Fibroblast of the aortic adventitia (primary cell): ENCODE measurements at places on chromosomes 1 and 21.
A peak's percentile ranks its signal among the peaks of the same experiment; 100 is the strongest.

GRCh38 chr1:87117761-87118368, 203.4 kb downstream of the HS2ST1 start:
- DNase-seq = peak; percentile 21

- DNase-seq = no peak
Measured at GRCh38 chr1:17688217-17688810, 66.8 kb upstream of the ACTL8 start.

DNA sequence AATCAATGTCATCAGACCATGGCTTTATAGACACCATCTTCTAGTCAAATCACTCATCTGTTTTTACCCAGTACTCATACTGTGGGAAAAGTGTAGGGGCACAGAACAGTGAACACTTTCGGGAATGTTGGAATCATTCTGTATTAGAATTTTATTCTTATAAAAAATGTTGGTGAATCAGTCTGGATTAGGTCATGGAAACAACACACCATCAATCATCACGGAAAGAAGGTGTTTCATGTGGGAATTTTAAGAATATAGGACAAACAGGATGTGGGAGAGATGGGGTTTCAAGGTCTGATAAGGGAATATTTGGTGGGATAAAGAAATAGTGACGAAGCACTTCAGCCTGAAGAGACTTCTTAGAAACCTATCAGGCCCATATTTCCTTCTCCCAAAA, 17.3 kb downstream of the GBP1 start:
- DNase-seq = peak; percentile 71

GRCh38 chr1:199010492-199010891, 371.7 kb downstream of the PTPRC start:
- no peak for DNase-seq

DNA sequence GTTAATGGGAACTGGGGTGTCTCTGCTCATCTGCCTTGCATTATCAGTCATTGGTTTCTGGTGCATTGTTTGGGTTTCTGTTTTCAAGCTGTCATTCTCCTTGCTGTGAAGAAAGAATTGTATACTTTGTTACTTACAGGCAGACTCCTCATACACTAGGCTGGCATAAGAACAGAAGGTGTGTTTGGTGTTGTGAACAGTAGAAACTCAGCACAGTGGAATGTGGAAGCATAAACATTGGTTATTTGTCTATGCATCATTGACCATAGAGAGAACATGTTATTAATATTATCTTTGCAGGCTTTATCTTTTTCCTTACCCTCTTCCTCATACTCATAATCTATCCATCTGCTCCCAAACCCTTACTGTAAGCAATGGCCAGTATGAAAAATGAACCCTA, 18.2 kb downstream of the C1orf87 start:
- DNase-seq = no peak

- DNase-seq = no peak
Measured at GRCh38 chr1:25066731-25067517, 136.8 kb upstream of the RUNX3 start.

DNA sequence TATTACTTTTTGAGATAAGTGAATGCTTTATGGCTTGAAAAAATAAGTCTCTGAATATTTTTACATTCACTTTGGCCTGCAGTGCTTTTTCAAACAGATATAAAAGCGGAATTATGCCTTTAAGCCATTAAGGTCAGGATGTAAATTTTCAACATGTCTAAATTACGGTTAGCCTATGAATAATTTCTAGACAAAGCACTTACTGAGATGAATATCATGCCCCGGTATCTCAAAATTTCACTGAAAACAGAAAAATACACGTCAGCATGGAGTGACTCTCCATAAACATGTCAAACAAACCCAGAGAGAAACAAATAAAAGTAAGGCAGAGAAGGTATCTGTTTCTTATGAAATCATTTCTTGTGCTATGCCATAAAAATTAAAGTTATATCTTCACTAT, 853.9 kb downstream of the KCNT2 start:
- DNase-seq = no peak

- no peak for DNase-seq
Measured at GRCh38 chr1:46577671-46578070, 26.2 kb upstream of the KNCN start.

DNA sequence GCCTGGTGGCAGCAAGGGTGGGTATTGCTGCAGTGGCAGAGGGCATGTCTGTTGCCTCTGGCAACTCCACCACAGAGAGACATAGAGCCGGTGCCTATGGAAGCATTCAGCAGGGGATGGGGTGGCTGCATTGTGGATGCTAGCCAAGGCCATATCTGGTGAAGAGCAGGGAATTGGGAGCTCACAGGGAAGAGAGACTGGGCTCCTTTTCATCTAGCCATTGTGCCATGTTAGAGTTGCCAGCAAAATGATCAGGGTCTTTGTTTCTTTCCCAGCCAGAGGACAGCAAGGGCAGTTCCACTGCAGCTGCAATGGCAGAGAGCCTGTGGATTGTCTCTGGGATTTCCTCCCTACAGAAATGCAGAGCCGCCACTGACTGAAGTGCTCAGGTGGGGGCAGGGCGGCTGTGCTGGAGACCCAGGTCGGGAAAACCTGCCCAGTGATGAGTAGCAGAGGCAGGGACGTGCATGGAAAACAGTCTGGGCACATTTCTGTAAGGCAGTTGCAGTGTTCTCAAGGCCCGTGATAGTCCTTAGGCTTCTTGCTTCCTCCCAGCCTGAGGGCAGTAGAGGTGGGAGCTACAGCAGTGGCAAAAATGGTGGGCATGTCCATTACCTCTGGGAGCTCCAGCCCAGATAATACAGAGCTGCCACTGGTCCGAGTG, 40.2 kb upstream of the CYP4X1 start:
- DNase-seq = no peak

- DNase-seq = peak; percentile 6
Measured at GRCh38 chr1:176989023-176989422, 175.5 kb downstream of the ASTN1 start.

DNA sequence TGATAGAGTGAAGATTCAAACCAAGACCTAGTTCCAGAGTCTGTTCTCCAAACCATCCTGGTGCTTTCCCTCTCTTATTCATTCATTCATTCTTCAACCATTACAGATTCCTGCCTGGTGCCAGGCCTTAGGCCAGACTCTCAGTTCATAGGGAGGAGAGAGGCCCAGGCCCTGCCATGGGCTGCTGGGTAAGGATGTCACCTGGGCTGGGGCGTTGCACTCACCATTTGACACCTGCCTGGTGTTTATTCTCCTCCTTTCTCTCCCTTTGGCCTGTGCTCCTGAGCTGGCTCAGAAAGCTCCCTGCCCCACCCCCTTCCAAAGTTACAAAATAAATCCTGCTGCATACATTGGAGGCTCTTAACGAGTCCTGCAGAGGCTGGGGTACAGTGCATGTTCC, 549.8 kb downstream of the MATN1 start:
- DNase-seq = no peak

DNA sequence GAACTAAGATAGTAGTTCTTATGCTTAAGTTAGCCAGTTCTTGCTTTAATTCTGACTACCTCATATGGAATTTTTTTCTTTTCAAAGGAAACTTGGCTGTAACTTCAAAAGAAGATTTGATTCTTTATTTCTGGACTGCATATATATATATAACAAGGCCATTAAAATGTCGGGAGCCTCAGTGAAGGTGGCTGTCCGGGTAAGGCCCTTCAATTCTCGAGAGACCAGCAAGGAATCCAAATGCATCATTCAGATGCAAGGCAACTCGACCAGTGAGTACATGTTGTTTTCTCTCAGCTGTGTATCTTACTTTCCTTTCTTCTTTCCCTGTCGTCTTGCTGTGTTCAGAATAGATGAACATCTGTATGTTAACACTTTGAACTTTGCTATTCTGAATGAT, 21.8 kb downstream of the KIF1B start:
- DNase-seq = peak; percentile 36

GRCh38 chr1:242006976-242007375, 8.1 kb upstream of the MAP1LC3C start:
- no peak for DNase-seq
